ENCODE measurements at places on chromosomes 11 and 22. TPM values are rescaled to one million over a fixed set of nuclear protein-coding genes. Genes with fewer than 3 reads are reported as not detected.

ROM1 gene
- 4.6 TPM for polyA plus RNA-seq

SLC5A12 gene
- 62.3 TPM for polyA plus RNA-seq

OR2AG2 gene
- polyA plus RNA-seq, result not detected

MS4A2 gene
- 0.06 TPM for polyA plus RNA-seq

POU2AF2 gene
- polyA plus RNA-seq, result not detected

ZNF143 gene
- polyA plus RNA-seq, result 29.9 TPM

CATSPER1 gene
- not detected for polyA plus RNA-seq

RAG1 gene
- 2.7 TPM for polyA plus RNA-seq

MUC15 gene
- 5.6 TPM for polyA plus RNA-seq

PRSS23 gene
- polyA plus RNA-seq, result 98.8 TPM

P4HA3 gene
- 0.56 TPM for polyA plus RNA-seq

CSRP3 gene
- not detected for polyA plus RNA-seq

HEPN1 gene
- polyA plus RNA-seq, result 1.3 TPM

UPB1 gene
- polyA plus RNA-seq, result 0.58 TPM

OR6A2 gene
- not detected for polyA plus RNA-seq

SLC22A25 gene
- polyA plus RNA-seq, result not detected

FAT3 gene
- polyA plus RNA-seq, result 10.8 TPM

INS gene
- polyA plus RNA-seq, result not detected

ALDH3B1 gene
- 2.3 TPM for polyA plus RNA-seq

DCDC1 gene
- 6.3 TPM for polyA plus RNA-seq

EFEMP2 gene
- 137 TPM for polyA plus RNA-seq

THRSP gene
- polyA plus RNA-seq, result 0.14 TPM

GRAP2 gene
- polyA plus RNA-seq, result 1.5 TPM

LMNTD2 gene
- polyA plus RNA-seq, result 4.2 TPM

SMTNL1 gene
- 0.17 TPM for polyA plus RNA-seq

JAML gene
- 3.0 TPM for polyA plus RNA-seq

TSKU gene
- polyA plus RNA-seq, result 33.1 TPM

STK33 gene
- polyA plus RNA-seq, result 37.0 TPM

INTS4 gene
- 41.2 TPM for polyA plus RNA-seq
